ENCODE measurements at places on chromosomes 3 and 15.

GRCh38 chr15:90291679-90292356 lies 26.3 kb downstream of the NGRN start:
- DNase-seq: no peak

GRCh38 chr3:85808755-85809154 lies 850.0 kb downstream of the CADM2 start:
- no peak for DNase-seq

GRCh38 chr3:10341901-10342398 lies 21.0 kb upstream of the SEC13 start:
- no peak for DNase-seq

DNA sequence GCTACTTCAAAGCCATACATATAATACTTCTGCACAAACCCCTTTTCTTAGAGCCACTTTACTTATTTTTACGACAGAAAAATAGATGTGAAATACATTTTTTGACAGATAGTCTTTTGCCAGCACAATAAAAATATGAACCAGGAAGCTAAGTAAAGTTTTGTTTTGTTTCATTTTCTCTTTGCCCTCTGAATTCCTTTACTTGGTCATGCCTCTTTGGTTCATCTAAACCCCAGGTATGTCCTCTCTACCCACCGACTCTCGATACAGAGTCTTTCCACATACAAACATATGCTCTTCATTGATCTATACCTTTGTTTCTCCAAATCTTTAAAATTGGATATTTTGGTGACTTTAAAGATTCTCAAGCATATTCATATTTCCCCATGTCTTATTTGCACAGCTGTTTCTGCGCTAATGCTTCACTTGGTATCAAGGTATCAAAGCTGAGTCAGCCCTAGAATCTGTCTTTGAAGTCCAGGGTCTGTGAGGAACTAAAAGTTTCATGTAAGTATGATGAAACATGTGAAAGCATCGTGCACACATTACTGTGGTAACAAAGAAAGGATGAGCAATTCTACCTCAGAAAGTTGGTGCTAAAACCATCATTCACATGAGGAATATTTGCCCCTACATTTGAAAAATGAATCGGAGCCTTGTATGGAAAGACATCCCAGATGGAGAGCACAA lies 845.4 kb downstream of the NAALADL2 start:
- no peak for DNase-seq

- DNase-seq: no peak
These were observed 247.5 kb downstream of the DTWD1 start for GRCh38 chr15:49868348-49868747.

- no peak for DNase-seq
These were observed 83.8 kb downstream of the PTPRG start for GRCh38 chr3:61645148-61645547.

- DNase-seq: no peak
These were observed 50.4 kb downstream of the CRTC3 start for GRCh38 chr15:90580099-90580498.

GRCh38 chr3:8324747-8325146 lies 176.9 kb upstream of the LMCD1 start:
- no peak for DNase-seq

DNA sequence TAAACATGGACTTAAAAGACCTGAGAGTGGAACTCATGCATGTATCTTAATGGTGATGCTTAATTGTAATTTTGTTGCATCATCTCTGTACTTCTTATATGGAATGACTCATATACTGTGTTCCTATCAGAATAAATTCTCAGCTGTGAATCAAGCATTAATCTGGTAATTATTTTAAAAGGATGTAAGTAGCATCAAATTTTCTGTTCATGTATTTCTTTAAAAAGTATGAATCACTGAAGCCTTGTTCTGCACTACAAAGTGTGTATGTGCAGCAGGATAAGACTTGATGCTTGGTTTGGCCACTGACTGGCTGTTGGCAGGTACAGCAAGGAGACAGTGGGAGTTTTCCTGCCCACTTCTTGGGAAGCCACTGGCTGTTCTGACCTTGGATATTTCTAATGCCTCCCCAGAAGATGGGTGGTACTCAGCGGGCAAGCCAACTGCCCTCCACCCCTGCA lies 123.9 kb downstream of the ANO10 start:
- DNase-seq: no peak

DNA sequence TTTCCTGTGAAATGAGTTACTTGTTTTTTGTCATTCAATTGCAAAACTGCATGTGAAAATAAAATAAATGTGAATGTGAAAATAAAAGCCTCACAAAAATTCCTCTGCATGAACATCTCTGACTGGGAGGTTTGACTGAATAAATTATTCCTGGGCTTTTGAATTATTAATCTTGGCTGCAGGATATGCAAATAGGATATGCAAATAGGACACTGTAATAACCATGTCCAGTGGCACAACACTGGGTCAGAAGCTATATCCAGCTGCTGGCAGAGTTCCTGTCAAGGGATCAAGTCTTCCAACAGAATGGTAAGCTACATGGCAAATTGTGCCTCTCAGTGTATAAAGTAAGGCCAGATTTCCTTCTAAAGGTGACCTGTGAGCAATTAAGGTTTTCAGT lies at the start of gene SUCNR1:
TSS of gene SUCNR1 (plus strand) at position 246 of the 400 bp plus-strand sequence. CDS start 6,250 bp downstream, outside the sequence.
- no peak for DNase-seq

GRCh38 chr3:186646841-186647240 lies 6.6 kb downstream of the FETUB start:
- no peak for DNase-seq

DNA sequence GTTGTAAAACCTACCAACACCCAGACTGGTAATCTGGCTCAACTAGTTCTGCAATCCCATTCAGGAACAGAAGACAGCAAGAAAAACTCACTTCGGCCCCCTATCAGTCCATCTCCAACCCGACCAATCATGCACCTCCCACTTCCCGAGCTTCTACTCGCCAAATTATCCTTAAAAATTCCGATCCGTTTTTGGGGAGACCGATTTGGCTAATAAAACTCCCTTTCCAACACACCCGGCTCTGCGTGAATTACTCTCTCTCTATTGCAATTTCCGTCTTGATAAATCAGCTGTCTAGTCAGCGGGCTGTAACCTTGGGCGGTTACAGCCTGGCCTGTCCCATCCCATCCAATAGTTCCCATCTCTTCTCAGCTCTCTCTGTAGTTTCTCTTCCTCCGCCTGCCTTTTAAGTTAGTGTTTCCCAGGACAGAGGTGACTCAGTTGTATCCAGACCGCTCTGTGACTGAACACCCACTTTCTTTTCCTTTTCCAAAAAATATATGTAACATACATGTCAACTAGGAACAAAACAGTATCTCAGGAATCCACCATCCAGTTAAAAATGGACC lies 780 bp upstream of the ACAD9 start:
- peak; percentile 15 for DNase-seq

- no peak for DNase-seq
These were observed 171.4 kb downstream of the CNTN3 start for GRCh38 chr3:74443102-74443501.

DNA sequence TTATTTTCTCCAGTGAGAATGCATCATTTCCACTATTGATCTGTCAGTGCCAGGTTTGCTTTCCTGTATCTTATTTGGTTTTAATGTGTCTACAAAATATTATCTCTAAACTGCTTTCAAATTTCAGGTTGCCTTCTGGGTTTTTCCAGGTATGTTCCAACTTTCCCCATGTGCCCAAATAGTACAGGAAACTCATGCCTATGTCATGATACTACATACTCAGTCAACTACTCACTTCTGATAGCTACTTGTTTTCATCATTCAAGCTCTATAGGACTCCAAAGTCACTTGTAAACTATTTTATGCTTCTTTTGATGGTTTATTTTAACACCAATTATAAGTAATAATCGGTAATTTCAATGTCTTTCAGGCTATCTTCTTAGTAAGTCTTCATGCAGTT lies 134.8 kb upstream of the TTC14 start:
- no peak for DNase-seq

DNA sequence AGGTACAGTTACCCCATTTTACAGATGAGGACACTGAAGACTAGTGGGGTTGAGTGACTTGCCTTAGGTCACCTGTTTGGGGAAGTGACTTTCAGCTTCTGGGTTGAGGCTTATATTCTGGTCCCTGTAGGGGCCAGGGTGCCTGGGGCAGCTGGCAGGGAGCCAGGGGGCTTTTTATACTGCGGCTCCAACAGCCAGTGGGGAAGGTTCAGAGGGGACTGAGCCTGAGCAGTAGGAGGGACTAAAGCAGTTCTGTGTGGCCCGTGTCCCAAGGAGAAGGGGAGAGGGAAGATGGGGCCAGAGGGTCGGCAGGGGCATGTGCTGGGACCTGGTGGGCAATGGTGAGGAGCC lies 37.7 kb downstream of the SLC6A6 start:
- DNase-seq: no peak

GRCh38 chr3:165725296-165725695 lies 111.9 kb downstream of the BCHE start:
- DNase-seq: no peak

- no peak for DNase-seq
These were observed 43.9 kb upstream of the TMEM158 start for GRCh38 chr3:45269952-45270351.

DNA sequence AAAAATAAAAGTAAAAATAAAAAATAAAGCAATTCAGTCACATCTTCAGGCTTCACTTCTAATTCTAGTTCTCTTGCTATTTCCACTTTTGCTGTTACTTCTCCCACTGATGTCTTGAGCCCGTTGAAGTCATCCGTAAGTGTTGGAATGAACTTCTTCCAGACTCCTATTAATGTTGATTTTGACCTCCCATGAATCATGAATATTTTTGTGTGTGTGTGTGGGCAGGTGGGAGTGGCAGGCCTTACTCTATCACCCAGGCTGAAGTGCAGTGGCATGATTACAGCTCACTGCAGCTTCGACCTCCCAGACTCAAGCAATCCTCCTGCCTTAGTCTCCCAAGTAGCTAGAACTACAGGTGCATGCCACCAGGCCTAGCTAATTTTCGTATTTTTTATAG lies 10.7 kb downstream of the USP4 start:
- no peak for DNase-seq

- no peak for DNase-seq
These were observed 19.5 kb downstream of the SIAH2 start for GRCh38 chr3:150743508-150743907.

- DNase-seq: no peak
These were observed 21.7 kb upstream of the FMN1 start for GRCh38 chr15:33215941-33216872.

DNA sequence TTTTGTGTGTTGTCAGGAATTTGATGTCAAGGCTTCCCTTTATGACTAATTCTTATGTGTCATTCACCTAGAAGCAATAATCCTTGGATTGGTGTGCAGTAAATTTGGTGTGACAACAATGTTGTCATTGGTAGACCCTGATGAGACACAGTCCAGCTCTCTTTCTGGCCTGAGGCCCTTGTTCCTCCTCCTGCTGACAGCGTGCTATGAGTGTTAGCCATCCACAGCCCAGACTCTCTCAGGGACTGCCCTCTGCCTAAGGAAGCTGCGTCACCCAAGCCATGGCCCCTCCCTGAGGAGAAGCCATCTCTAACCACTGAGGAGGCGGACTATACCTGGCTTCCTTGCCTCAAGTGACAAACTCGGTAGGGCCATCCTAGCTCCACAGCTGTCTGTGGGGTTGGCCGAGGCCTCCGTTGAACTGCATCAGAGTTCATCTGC lies 13.3 kb upstream of the TM4SF1 start:
- no peak for DNase-seq

GRCh38 chr3:58804914-58805313 lies 138.3 kb upstream of the FAM3D start:
- DNase-seq: no peak

DNA sequence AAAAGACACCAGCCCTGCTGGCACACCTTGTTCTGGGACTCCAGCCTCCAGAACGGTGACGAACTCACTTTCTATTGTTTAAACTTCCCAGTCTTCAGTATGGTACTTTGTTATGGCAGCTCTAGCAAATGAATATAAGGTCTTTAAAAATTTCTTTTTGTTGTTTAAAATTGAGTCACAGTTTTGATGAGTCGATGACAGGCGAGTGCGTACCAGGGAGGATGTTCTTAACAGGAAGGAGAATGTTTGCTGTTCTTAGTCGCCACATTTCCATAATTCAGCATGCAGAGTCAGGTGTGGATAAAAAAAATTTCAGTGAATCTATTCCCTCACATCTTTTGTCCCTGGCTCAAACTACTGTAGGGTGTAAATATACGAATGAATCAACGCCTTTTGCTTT lies 12.4 kb downstream of the DNASE1L3 start:
- DNase-seq: no peak

DNA sequence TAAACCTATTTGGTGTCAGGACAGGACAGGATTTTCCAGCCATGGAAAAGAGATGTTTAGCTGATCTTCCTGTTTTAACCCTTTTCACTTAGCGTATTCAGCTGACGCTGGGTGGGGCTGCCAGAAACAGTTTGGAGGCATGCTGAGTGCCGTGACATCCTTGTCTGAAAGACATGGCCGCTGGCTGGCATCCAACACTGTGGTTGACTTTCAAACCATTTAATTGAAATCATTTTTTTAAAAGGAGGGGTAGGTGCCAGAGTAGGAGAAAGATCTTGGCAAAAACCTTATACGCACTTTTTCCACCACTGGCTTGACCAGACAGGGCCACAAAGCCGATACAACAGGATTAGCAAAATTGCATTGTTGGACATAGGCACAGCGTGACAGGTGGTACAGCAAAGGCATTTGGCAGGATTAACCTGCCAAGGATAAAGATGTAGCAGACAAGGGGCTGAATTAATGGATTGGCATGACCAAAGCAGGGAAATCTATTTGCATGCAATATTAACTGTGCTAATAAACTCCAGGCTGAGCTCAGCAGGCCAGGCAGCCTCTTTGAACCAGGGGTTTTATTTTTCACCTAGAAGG lies 131.8 kb upstream of the TOPAZ1 start:
- no peak for DNase-seq

- DNase-seq: no peak
These were observed 606.6 kb downstream of the TBL1XR1 start for GRCh38 chr3:176590722-176591121.

DNA sequence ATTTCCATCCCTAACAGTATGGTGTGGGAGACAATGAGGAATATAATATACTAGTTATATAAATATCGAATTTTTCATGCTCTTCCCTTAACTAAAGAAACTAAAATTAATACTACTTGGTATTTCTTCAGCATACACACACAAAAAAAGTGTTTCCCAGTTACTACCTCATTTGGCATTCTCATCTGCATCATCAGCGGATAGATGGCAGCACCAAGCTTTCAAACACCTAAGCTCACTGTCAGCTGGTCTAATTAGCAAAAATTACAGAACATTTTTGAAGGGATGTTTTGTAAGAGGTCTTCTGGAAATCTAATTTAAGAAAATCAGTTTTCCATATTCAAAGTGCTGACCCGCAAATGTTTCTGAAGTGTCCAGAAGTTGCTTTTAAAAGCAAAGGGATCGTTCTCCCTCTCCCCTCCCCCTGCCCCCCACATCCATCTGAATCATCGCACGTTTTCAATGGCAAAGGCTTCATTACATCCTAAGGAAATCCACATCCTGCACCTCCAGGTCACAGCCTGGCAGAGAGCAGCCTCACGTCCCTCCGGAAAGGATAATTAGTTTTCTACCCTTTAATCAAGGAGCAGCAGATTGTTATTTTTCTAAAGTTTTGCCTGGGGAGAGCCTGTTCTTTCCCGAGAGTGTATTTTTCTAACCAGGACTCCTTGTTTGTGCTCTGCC lies 86.1 kb upstream of the SPATA12 start:
- DNase-seq: no peak

All from AG09319 (cell line).